T-helper 1 cell (primary cell): ENCODE measurements at places on chromosomes 16 and 17.

GRCh38 chr17:45314741-45315647 is 1.8 kb downstream of the MAP3K14 start:
- no peak for DNase-seq

DNA sequence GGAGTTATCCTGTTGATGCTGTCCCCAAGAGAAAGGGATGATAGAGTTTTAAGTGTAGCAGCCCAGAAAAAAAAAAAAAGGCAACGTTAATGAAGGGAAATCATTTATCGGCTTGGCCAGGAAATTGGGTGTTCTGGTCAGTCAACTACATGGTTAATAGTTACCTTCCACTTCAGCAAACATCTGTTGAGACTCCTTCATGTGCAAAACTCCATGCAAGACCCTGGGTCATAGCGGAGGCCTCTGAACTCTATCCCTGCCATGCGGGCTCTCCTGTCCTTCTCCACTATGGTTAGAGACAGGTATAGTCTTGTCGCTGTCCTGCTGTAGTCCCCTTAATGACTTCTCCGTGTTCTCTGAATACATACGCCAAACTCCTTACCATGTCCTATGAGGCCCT is 3.5 kb upstream of the LYRM9 start:
- DNase-seq = no peak

DNA sequence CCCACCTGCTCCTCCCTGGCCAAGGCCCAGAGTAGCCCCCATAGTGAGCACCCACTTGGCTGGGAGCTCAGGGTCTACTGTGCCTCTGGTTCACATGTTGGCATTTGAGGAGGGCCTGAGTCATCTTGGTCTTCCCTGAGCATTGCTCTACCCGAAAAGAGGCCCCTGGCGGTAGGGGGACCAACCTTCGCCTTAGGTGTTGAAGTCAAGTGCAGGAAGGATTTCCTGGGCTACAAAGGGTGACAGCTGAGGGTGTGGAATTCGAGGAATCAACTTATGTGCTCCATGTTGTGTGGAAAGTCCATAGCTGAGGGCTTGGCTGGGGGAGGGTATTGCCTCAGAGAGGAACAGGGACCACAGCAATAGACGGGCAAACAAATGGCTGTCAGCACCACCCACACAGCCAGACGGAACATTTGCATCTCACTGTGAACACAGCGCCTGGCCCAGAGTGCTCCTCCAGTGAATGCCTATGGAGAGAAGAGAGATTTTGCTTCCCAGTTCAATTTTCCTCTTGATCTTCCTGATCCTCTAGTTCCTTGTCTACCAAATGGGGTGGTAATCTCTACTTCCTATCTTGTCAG is 35.6 kb upstream of the NGFR start:
- no peak for DNase-seq

GRCh38 chr17:55265311-55266021 is 706 bp downstream of the HLF start:
- no peak for DNase-seq

DNA sequence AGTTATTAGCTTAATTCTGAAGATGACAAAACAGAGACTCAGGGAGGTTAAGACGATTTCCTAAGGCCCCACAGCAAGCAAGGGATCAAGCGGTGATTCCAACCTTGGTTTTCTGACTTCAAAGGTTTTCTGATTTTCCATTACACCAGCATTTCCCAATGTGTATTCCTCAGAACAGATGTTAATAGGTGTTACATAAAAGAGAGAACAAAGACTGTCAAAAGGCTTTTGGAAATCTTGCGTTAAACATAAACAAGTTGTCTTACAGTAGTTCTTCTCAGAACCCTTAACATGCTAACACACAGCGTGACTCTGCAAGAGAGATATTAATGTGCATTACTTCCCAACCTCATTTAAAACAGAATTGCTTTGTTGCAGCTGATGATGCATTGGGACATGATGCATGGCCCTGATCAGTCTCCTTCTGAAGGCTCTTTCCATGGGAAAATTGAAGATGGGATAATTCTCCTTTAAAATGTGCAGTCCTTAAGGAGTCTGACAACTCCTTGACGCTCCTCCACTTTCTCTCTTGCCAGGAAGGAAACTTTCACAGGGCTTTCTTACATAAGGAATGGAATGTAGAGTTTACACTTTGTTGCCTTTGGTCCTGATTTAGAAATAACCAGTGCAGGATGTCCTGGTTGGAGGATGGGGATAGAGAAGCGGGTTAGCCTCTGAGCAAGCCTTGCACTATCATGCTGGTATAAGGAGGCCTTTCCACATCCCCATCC is 21.5 kb upstream of the MMD start:
- DNase-seq = no peak

- DNase-seq = no peak
Measured at GRCh38 chr16:72836985-72837384, 210.9 kb downstream of the ZFHX3 start.
